Umbilical cord (tissue), 2 donors: ENCODE measurements at places on chromosomes 1 and 21. TPM values are rescaled to one million over a fixed set of nuclear protein-coding genes. Genes with fewer than 3 reads are reported as not detected.

NBPF6 gene
- total RNA-seq, result not detected

CDA gene
- not detected for total RNA-seq

CFH gene
- 60.4 TPM for total RNA-seq

CHIA gene
- total RNA-seq, result 5.3 TPM

GPATCH2 gene
- total RNA-seq, result 24.6 TPM

SPRR1B gene
- total RNA-seq, result not detected

HMCN1 gene
- 29.6 TPM for total RNA-seq

EPHX1 gene
- 16.9 TPM for total RNA-seq

VWA5B1 gene
- total RNA-seq, result 0.24 TPM

RSPH1 gene
- 0.72 TPM for total RNA-seq

IGSF9 gene
- total RNA-seq, result 3.4 TPM

SLC35F3 gene
- total RNA-seq, result 0.24 TPM

CATSPERE gene
- total RNA-seq, result 6.0 TPM

OPTC gene
- not detected for total RNA-seq

FNDC5 gene
- total RNA-seq, result 11.3 TPM

STRIP1 gene
- 42.6 TPM for total RNA-seq

SLC2A5 gene
- total RNA-seq, result 14.2 TPM

SRGAP2B gene
- 42.9 TPM for total RNA-seq

ETV3L gene
- total RNA-seq, result not detected

NFIA gene
- 23.6 TPM for total RNA-seq

TP73 gene
- not detected for total RNA-seq

GUCA2B gene
- total RNA-seq, result not detected

GJA9 gene
- total RNA-seq, result 1.7 TPM

DCST1 gene
- total RNA-seq, result not detected

NOTCH2 gene
- 166 TPM for total RNA-seq

PLA2G2F gene
- 1.2 TPM for total RNA-seq

HFM1 gene
- total RNA-seq, result 1.7 TPM

NUDT4B gene
- 25.3 TPM for total RNA-seq

GPR25 gene
- total RNA-seq, result not detected

FBXO28 gene
- 37.3 TPM for total RNA-seq

ADCY10 gene
- total RNA-seq, result 1.9 TPM

NCF2 gene
- total RNA-seq, result 32.0 TPM

ZNF593OS gene
- not detected for total RNA-seq

PPIAL4G gene
- total RNA-seq, result 10.4 TPM

PBX1 gene
- 119 TPM for total RNA-seq

HTR1D gene
- total RNA-seq, result 1.4 TPM

C1orf94 gene
- 0.72 TPM for total RNA-seq

NGF gene
- 2.4 TPM for total RNA-seq

PODN gene
- 48.9 TPM for total RNA-seq

SH3D21 gene
- total RNA-seq, result 11.3 TPM

INKA2 gene
- total RNA-seq, result 16.6 TPM

BARHL2 gene
- not detected for total RNA-seq

OXCT2 gene
- not detected for total RNA-seq

A3GALT2 gene
- total RNA-seq, result not detected

SDC3 gene
- 29.6 TPM for total RNA-seq

TRIM62 gene
- total RNA-seq, result 0.48 TPM

TEKT2 gene
- not detected for total RNA-seq

LIPI gene
- total RNA-seq, result not detected

ADAMTS1 gene
- 211 TPM for total RNA-seq

SLC6A9 gene
- 0.48 TPM for total RNA-seq

PTGER3 gene
- total RNA-seq, result 15.6 TPM

AGMAT gene
- total RNA-seq, result 1.9 TPM

HES5 gene
- total RNA-seq, result not detected
